ENCODE measurements at places on chromosomes 2 and 18.
A peak's percentile ranks its signal among the peaks of the same experiment; 100 is the strongest.

DNA sequence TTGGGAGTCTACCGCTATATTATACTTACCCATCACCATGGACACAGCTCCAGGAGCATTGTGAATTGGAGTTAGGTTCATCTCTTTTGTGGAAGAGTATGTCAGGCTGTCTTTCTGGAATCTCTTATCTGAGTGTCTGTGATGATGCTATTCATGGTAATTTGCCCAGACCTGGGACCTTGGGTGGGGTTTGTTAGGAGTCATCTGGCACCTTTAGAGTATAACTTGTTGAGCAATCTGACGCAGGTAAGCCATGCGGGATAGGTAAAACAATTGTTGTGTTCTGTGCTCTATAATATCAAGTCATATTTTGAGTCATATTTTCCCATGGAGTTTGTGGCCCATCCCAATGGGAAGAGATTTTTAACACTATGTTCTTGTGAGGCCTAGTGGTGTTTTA, 49.7 kb upstream of the MAPRE2 start:
- no peak for ATAC-seq

DNA sequence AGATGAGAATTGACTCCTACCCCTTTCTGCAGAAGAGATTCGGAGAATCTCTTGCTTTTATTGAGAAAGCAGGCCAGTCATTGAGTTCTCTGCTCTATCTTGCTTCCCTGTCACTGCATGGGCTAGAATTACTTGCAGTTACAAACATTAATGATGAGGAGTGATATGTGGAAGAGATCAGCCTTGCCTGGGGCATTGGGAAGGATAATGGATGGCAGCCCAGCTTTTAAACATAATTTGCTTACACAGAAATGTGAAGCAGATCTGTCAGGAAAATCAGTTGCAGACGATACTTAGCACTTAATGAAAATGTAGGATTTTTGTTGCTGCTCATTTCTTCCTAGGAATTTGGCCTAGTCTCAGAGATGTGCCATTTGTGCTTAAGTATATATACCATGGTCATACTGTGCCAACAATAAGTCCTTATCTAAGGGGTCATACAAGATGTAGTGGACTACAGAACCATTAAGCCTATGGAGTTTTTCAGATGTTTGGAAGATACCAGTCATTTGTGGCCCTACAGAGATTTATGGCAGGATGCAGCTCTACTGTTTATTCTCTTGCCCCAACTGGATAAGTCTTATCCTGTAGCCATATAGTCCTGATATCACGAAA, 92.7 kb downstream of the XRCC5 start:
- peak; percentile 52 for ATAC-seq

DNA sequence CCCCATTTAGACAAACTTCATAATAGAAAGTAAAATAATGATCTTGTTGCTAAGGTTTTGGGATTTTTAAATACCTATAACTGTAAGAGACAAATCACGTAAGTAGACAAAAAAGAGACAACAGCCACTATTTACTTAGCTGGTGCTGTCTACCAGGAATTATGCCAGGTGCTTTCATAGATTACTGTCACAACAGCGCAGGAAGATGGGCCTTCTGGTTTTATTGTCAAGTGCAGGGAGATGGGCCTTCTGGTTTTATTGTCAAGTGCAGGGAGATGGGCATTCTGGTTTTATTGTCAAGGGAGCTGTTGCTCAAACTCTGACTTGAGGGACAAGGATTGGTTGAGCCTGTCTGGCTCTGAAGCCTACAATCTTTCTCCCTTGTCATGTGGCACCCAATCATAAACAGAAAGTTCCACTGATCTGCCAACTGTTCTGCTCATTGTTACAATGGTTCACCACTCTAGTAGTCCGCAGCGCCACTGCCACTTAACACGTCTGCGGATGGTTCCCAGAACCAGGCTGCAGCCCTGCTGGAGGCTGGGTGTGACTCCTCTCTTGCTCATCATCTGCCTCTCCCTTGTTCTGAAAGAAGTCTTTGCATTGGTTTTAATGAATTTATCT, 95.0 kb downstream of the RNF144A start:
- ATAC-seq, result peak; percentile 18

- ATAC-seq, result no peak
These were observed 88.0 kb downstream of the SOCS6 start for GRCh38 chr18:70376914-70377258.

DNA sequence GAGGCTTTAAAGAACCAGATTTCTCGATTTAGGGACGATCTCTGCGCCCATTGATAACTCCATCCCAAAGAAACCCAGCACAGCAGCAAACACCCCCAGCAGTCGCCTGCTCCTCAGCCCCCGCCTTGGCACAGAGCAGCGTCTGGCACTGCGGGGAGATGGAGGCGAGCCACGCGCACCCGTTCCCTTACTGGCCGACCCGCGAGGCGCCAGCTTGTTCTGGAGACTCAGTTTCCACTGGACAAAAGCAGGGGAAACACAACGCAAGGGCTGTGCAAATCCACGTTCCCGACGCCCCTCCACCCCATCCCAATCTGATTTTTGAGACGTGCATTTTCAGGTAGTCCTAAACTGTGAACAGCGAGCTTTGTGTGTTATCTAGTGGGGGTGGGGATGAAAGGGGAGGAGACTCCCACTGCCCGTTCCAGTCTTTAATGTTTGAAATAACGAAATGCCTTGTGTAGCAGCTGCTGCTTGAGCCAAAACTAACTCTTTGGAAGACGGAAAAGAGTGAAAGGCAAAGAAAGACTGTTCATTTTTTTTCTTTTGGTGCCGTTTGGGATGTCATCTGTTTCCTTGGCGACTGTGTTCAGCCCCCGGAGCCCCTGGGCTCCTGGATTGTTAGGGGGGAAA, 143.2 kb downstream of the MEIS1 start:
- ATAC-seq, result no peak

- no peak for ATAC-seq
These were observed 101.5 kb upstream of the CCDC195 start for GRCh38 chr2:224817676-224818075.

- ATAC-seq, result peak; percentile 85
These were observed 125.1 kb upstream of the HAAO start for GRCh38 chr2:42917425-42917927.

- peak; percentile 92 for ATAC-seq
These were observed 244.7 kb downstream of the HNMT start for GRCh38 chr2:138209009-138209408.

- no peak for ATAC-seq
These were observed 271.3 kb downstream of the ICOS start for GRCh38 chr2:204207866-204208265.

DNA sequence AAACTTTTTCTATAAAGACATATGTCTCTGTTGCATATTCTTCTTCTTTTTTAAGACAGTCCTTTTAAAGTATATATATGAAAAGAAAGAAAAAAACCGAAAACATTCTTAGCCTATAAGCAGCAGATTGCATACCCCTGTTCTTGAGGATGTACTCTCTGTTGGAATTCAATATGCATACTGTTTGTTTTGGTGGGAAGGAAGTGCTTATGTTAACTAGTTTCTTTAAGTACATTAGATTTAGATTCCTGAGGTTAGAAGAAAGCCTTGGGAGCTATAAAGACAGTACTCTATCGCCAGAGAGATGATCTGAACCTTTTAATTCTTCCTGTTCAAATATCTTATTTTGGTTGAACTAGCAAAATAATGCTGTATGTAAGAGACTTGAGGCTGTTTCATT, 46.8 kb upstream of the TBR1 start:
- no peak for ATAC-seq

- no peak for ATAC-seq
These were observed 408.4 kb downstream of the RIT2 start for GRCh38 chr18:42707080-42707479.

DNA sequence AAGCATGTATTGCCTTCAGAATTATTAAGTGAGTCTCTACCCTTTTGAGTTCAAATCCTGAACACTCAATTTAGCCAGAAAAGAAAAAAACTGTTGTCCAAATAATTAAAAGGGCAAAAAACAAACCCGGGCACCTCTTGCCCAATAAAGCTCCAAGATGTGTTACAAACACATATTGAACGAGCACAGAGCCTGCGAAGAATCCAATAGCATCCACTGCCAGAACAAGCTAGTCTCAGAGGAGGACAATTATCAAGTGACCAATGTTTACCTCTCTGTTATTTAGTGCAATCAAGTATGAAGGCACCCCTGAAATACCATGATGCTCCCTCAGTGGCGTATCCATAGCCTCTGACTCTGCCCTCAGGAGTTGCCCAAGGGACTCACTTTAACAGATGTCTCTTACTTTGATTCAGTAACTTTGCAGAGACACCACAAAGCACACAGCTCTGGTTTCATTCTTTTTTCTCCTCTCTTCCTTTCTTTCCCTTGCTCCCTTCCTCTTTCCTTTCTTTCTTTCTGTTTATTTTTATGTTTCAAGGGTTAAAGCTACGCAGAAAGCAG, 93.5 kb upstream of the SPATS2L start:
- no peak for ATAC-seq

GRCh38 chr18:48875942-48876511, 74.7 kb downstream of the SMAD7 start:
- ATAC-seq, result no peak

DNA sequence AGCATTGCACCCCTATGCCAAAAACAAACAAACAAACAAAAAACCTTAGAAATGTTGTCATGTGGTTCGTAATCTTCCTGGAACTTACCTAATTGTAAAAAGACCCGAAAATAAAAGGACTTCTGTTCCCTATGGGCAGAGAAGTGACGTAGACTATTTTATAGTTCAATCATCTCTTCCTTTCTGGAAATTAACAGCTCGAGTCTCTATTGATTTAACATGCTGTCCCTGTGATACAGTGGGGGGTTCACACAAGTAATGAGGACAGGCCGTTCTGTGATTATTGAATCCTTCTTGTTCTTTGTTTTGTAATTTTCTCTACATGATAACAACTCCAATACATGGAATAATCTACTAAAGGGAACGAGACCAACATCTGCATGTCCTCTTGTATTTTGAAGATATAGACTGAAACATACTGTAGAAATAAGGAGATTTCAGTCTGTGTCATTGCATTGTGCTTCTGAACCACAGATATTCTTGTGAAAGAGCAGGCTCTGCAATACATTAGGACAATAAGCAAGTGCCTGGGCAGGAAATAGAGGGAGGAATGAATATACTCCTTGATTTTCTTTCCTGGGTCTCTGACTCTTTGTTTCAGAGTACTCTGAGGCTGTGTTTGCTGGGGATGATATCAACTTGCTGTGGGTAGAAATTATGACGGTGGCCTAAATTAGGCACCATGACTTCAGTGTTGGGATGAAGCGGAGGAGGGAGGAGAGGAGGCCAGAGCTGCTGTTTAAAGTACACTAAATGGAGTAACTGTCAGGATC, 65.7 kb upstream of the PPM1B start:
- ATAC-seq, result no peak

GRCh38 chr18:21513292-21513691, 87.2 kb downstream of the ESCO1 start:
- ATAC-seq, result no peak

GRCh38 chr2:121501031-121501430, 29.6 kb upstream of the RNU4ATAC start:
- ATAC-seq, result peak; percentile 24

DNA sequence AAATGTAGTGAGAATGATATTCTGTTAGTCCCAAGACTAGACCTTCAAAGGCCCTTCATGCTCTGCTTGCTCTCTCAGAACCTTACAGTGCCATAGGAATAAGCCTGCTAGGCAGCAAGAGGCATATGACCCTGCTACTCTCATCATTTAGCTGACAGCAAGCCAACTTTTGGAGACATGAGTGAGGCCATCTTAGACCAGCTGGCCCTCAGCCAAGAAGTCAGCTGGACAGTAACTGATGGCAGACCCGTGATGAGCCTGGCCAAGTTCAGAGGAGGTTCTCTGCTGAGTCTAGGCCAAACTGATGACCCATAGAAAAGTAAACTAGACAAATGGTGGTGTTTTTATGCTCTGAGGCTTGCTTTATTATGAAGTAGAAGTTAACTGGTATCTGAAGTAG, 82.6 kb downstream of the C18orf54 start:
- no peak for ATAC-seq

DNA sequence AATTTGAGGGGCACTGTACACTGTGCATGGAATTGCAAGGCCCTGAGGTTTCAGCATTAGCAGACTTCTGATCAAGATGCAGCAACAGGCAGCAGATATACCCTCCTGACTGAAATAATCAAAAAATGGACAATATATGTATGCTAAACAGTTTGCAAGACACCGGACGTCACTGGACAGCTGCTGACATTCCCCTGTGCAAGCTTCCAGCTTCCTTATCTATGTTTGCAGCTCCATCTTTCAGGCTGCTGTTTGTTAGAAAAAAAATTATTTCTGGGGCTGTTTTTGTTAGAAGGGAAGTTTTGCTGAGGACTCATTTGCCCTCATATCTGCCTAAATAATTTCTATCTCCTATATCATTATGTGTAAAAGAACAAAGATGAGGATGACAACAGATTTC, 179.5 kb upstream of the BCL2L11 start:
- ATAC-seq, result no peak

- no peak for ATAC-seq
These were observed 10.2 kb downstream of the MERTK start for GRCh38 chr2:111908578-111908977.

DNA sequence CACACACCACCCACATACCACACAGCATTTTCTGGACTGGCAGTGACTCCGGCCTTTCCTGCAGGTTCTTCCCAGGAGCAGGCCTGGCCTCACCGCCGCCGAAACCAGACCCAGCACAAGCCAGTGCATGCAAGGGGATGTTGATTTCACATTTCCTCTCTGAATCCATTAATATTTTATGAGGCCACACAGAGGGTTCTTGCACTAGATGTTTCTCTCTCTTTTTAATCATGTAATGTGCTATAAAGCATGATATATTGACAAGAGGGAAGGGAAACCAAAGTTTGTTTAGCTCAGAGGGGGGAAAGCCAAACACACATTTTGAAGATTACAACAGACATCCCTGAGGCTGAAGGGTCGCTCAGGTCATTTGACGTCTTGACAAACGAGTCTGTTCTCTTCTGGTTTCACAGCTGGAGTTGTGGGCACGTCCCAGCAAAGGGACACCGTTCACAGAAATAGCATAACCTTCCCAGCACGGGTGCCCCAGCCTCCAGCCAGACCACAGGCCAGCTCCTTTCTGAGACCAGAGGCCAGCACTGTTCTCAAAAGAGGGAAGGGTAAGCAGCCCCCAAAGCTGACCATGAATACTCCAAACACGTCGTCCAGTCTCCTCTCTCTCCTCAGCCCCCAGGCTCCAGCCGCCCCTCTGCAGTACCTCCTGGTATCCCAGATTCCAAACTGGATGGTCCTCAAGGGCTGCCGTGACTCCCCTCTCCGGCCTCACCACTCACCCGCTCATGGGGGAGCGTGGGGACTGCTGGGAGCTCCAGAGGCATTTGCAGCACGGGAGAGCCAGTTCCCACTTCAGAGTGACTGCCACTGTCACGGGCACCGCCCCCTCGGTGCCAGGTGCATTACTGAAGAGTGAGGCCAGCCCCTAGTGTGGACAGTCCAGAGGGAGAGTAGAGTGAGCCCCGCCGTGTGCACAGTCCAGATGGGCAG, 340.3 kb upstream of the SALL3 start:
- no peak for ATAC-seq

DNA sequence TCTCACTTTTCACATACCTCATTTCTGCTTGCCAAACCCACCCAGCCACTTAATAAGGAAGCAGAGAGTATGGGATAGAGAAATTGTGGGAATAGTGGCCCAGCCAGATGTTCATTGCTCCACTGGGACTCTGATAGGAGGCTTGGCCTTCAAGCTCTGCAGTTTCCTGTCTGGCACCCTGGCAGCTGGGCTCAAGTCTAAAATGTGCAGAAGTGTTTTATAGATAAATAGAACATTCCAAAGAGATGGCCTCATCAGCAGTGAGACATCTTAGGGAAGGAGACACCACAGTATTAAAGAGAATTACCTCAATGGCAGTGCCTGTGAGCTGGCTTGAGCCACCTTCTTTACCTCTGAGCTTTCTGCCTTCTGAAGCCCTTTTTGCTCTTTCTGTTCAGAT, 24.7 kb downstream of the COPS7B start:
- ATAC-seq, result peak; percentile 71

GRCh38 chr2:130849896-130850787, 13.4 kb downstream of the ARHGEF4 start:
- ATAC-seq, result no peak
